H9 (cell line): ENCODE measurements at places on chromosomes 12 and 14. TPM values are rescaled to one million over a fixed set of nuclear protein-coding genes. Genes with fewer than 3 reads are reported as not detected.

DNA sequence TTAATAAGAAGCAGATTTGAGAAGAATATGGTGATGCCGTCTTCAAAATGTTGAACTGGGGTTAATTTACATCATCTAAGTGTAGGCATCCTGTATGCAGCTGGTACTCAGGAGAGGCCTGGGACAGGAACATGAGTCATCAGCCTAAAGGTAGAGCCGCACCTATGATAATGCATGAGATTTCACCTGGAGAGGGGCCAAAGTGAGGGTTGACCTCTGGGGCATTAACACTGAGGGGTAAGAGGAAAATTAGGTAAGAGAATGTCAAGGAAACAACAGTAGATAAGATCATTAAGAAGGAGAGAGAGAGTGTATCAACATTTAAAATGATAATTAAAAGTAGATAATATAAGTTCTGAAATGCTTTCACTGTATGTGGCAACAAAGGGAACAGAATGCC, 20.2 kb upstream of the SSTR1 start:
- DNase-seq, result no peak

- no peak for DNase-seq
These were observed 13.7 kb downstream of the PGF start for GRCh38 chr14:74941676-74942097.

DNA sequence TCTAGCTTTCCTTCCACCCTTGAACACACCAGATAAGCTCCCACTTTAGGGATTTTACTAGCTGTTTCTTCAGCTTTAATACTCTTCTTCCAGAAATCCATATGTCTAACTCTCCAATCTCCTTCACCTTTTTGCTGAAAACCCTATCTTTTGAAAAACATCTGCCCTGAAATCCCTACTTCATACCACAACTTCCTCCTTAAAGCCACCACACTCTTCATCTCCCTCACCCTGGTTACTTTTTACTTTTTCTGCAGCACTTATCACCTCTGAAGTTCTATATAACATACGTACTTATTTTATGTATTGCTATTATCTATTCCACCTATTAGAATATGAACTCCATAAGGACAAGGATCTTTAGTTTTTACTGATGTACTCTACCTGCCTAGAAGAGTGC, 28.6 kb upstream of the PTPRQ start:
- DNase-seq, result no peak

- DNase-seq, result no peak
These were observed 42.7 kb downstream of the SYNE2 start for GRCh38 chr14:63895510-63895909.

DNA sequence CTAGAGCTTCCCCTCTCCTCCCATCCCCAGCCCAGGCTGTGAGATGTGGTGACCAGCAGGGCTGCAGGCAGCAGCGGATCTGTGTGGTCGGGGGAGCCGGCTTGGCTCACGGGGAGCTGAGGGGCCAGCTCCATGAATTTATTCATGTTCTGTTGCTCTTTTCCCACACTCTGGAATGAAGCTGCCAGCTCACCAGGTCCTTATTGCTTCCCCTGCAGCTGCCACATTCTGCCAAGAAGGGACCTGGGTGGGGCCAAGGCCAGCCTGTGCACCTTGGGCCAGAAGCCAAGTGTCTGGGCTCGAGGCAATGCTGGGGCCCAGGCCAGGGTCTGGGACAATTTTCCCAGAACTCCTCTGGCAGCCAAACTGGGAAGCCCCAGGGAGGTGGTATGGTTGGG, 2.5 kb upstream of the C1QL4 start:
- no peak for DNase-seq

GRCh38 chr14:78075555-78076277, 94.5 kb upstream of the NRXN3 start:
- no peak for DNase-seq

DNA sequence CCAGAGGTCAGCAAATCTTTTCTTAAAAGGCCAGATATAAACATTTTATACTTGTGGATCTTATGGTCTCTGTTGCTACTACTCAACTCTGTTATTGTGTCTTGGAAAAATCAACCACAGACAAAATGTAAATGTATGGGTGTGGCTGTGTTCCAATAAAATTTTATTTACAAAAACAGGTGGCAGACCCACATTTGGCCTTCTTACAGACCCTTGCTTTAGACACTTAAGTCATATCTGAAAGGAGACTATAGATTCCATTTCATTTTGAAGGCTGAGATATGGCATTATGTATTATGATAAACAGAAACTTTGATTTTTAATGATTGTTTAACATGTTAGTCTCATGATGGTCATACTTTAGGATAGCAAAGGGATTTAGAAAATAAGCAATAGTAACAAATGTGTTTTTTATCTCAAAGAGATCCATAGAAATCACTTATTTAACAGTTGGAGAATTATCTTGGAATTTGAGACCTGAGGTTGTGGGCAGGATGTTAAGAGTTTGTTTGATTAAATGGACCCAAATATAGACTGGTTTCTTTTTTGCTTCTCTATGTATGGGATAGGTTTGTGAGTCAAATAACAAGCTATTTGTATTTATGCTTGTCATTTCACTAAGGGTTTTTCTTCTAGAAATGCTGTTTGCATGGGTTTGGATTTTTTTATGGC, 51.2 kb downstream of the PPFIBP1 start:
- DNase-seq, result no peak

DNA sequence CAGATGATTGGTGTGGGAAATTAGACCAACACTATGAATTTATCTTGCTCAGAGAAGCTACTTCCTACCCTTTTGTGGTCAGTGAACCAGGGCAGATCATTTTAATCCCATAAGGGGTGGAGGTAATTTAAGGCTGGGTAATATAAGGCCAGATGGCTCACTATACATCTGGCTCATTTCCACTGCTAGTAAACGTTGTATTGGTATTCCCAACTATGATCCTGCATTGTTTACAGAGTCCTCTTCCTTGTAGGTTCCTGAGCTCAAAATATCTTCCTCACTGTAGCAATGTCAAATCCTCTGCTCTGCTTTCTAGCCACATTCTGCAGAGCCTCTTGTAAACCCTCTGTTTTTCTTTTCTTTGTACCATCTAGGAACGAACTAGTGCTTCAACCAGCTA, 93.0 kb upstream of the MGAT4C start:
- no peak for DNase-seq

DNA sequence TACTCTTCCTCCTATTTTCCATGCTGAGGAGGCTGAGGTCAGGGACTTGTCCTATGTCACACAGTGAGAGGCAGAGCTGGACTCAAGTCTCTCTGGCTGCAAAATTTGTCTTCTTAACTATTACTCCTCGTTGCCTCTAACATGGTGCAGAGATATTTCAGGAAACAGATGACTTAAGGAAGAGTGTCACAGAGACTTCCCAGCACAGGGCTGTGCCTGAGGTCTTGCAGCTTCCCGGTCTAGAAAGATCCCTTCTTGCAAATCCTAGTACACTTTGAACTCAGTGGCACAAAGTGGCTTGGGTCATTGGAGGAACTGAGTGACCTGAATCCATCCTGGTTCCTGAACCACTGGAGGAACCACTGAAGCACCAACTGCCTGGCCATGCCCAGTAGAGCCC, 17.1 kb upstream of the RBM19 start:
- DNase-seq, result no peak

GRCh38 chr12:93100610-93101009, 171.5 kb upstream of the EEA1 start:
- DNase-seq, result no peak

DNA sequence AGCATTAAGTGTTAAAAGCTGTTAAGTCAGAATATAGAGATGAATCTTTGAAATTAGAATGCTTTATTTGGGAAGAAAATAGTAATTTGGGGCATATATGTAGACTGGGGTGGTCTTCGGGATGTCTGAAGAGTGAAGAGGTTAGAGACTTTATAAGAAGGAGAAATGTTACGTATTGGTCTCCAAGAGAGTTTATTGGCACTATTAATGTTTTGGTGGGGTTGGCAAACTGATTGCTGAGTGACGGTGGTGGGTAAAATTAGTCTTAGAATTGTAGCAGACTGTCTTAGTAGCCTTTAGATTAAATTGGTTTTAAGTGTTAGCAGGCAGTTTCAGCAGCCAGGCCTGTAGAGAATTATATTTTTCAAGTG, 4.9 kb upstream of the ATP23 start:
- DNase-seq, result no peak

DNA sequence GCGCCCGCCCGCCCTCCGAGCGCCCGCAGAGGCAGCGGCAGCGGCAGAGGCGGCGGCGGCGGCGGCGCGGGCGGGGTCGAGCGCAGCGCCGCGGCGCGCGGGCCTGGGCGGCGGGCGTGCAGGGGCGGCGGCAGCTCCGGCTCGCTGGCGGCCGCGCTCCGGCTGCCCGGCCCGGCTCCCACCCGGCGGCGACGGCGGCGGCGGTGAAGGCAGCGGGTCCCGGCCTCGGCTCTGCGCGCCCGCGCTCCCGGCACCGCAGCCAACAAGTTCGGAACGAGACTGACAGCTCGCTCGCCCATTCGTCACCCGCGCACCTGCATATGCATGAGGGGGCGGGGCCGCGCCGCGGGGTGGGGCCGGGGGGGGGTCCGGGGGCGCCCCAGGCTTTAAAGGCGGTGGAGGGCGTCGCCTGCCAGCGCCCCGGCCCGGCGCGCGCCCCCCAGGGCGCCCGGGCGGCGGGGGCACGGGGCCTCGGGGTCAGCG, at the start of gene JAG2:
TSS of gene JAG2 (minus strand) at position 281 of the 483 bp plus-strand sequence. CDS start 356 bp downstream, outside the sequence.
- DNase-seq, result peak; percentile 73

- no peak for DNase-seq
These were observed 233.8 kb downstream of the SSPN start for GRCh38 chr12:26429070-26429691.

- no peak for DNase-seq
These were observed 111.6 kb downstream of the GCH1 start for GRCh38 chr14:54791001-54791400.

DNA sequence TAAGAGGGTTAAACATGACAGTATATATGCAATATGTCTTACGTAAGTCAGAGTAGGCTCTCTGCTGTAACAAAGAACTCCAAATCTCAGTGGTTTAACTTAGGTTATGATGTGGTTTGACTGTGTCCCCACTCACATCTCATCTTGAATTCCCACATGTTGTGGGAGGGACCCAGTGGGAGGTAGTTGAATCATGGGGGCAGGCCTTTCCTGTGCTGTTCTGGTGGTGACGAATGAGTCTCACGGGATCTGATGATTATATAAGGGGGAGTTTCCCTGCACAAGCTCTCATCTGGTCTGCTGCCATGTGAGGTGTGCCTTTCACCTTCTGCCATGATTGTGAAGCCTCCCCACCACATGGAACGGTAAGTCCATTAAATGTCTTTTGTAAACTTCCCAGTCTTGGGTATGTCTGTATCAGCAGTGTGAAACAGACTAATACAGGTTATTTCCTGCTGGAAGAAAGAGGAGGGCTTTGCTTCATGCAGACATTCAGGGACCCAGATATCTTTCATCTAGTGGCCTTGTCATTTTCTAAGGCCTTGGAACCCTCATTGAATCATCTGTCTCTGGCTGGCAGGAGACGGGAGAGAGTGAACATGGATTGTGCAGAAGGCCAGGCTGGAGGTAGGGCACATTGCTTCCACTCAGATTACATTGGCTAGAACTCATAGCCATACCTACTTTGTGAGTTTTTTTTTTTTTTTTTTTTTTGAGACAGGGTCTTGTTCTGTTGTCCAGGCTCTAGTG, 96.1 kb downstream of the CRADD start:
- no peak for DNase-seq

- no peak for DNase-seq
These were observed 2.6 kb downstream of the PPP2R5C start for GRCh38 chr14:101763941-101764709.

- DNase-seq, result no peak
These were observed 52.2 kb downstream of the PHETA1 start for GRCh38 chr12:111316671-111317070.

- DNase-seq, result no peak
These were observed 14.8 kb upstream of the OR6J1 start for GRCh38 chr14:22658946-22659345.

- no peak for DNase-seq
These were observed 19.8 kb downstream of the ACAD10 start for GRCh38 chr12:111705672-111706071.

DNA sequence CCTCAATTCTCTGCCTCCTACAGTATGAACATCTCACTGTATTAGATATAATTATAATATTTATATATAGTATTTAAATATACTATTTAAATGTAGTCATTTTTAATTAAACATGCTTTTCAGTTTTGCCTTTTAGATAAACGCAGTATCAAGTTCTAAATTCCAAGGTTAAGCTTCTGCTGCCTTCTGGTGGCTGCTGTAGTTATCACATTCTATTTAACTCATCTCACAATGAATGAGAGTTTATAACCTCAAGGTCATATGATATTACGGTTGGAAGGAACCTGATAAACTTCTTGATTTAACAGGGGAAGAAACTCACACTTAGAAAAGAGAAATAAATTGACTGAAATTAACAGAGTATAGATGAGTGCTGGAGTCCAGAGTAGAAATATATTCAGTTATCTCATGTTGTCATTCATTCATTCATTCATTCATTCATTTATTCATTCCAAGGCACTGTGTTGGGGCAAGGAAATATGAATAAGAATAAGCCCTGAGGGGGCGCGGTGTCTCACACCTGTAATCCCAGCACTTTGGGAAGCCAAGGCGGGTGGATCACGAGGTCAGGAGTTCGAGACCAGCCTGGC, 31.9 kb downstream of the GUCY2C start:
- DNase-seq, result no peak

GRCh38 chr12:11651785-11652184, 2.3 kb downstream of the ETV6 start:
- no peak for DNase-seq

DNA sequence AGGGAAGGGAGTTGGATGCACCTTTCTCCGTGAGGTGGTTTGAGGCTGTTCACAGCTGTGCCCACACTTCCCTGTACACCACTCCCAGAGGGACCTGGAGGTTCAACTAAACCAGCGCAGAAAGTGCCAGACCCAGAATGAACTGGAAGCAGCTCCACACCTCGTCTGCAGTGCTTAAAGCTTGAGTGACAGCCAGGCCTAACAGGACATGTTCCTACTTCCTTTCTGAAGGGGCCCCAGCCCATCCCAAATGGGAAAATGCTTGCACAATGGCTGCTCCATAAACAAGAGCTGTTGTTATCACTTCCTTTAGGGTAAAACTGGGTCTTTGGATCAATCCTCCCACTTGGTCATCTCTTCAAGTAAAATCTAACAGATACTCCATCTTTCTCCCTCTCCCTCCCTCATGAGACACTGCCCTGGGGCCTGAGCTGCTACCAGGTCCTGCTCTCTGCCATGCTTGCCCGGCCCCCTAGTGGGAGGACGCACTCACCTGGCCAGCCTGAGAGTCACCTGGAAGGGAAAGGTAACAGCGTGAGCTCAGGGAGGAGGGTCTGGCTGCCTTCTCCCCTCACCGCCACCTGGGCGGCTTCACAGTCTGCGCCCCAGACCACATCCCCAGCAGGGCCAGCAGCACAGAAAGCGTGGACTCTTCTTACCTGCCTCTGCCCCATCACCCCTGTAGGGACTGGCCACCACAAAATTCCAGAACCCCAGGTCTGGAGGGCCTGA, 33.5 kb downstream of the ISCA2 start:
- peak; percentile 66 for DNase-seq

Gene ISCU
- total RNA-seq, result 63.9 and 64.9 TPM in 2 replicates

Gene SLC8A3
- 0.07 and 0.13 TPM in 2 replicates for total RNA-seq

Gene TEX52
- 0.20 TPM in 2 replicates for total RNA-seq

Gene RFLNA
- total RNA-seq, result 9.7 and 10.6 TPM in 2 replicates

Gene FLVCR2
- 6.1 and 7.1 TPM in 2 replicates for total RNA-seq

Gene ZBTB42
- total RNA-seq, result 5.9 and 6.1 TPM in 2 replicates

Gene FOXN4
- total RNA-seq, result 0.29 and 0.39 TPM in 2 replicates

Gene B3GNT4
- total RNA-seq, result 0.92 and 1.0 TPM in 2 replicates

Gene BBS10
- total RNA-seq, result 6.6 and 6.9 TPM in 2 replicates
